ENCODE measurements at places on chromosomes 5 and 9.

DNA sequence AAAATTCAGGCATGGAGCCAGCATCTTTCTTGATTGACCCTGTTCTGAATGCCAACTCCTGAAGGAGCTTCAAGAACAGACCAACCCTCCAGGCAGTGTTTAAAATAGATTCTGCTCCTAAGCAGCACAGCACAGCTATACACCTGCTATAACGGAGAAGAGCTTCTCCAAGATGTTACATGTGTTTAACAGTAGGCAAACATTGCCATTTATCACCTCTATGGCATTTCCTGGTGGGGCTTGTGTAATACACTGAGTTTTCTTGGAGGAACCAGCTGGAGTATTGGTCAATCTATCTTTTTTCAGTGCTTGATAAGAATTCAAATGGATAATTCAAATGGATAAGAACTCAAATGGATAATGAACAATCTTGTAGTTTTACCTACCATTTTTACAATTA lies 615.1 kb downstream of the CDH12 start:
- DNase-seq = no peak

- DNase-seq = no peak
Measured at GRCh38 chr9:21535396-21535795, 53.3 kb upstream of the IFNE start.

- DNase-seq = no peak
Measured at GRCh38 chr5:31607546-31607945, 31.4 kb upstream of the PDZD2 start.

- DNase-seq = no peak
Measured at GRCh38 chr5:140073296-140073695, 30.2 kb upstream of the NRG2 start.

DNA sequence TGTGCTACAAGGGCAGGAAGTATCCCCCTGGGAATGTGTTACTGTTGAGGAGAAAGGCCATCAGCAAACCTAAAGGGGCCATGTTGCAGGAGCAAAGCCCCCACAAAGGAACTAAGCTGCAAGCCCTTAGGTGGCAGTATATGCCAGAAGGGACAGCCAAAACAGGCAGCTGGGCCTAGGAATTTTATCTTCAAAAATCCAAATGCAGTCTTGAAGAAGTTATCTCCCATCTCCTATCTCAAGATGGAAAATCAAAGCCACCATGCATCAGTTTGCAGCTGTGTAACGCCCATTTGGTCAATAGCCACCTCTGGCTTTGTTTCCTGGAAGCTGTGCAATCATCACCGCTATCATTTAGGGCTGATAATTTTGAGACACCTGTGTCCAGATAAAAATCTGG lies 400.3 kb downstream of the ARHGEF28 start:
- DNase-seq = no peak

- DNase-seq = no peak
Measured at GRCh38 chr9:134488331-134489280, 153.0 kb upstream of the COL5A1 start.

DNA sequence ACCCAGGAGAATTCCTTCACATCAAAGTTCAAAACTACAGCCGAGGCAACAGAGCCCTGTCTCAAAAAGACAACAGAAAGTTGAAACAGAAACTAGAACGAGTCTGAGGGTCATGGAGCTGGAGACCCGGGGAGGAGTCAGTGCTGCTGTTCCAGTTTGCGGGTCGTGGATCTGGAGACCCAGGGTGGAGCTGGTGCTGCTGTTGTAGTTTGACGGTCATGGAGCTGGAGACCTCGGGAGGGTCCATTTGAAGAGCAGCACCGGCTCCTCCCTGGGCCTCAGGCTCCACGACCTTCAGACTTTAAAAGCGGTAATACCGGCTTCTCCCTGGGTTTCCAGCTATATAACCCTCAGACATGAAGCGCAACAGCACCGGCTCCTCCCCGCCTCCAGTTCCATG lies 13.0 kb upstream of the LCN15 start:
- no peak for DNase-seq

DNA sequence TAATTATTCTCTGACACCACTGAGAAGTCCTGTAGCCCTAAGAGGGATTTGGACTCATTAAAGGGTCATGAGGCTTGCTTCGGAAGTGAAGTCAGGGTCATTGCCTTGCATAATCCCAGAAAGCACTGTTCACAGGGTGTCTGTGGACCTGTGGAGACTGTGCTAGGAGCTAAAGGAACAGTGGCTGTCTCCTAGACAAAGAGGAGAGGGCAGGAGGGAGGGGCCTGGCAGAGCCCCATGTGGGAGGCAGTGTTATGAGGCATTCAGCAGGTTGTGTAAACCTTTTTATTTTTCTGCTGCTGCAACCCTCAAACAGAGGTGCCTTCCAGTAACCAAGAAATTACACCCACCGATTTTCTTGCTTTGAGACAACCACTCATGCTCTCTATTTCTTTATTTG lies 3.3 kb downstream of the TMEM174 start:
- no peak for DNase-seq

DNA sequence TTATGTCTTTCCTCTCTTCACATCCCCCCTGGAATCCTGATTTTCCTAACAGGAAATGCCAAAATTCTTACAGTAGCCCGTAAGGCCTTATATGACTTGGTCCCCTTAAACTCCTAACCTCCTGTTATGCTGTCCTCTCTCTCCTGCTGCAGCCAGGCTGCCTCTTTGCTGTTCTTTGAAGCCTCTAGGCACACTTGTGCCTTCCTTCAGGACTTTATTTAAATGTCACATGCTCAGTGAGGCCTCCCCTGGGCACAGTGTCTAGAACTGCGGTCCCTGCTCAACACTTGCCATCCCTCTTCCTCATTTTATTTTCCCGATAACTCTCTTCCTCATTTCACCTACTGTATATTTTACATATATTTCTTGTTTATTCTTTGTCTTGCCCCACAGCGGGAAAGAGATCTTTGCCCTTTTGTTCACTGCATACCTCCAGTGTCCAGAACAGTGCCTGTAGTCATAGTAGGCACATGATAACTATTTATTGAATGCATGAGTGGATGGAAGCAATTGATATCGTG lies 5.5 kb upstream of the SHB start:
- DNase-seq = no peak

- no peak for DNase-seq
Measured at GRCh38 chr5:1200495-1201326, 684 bp upstream of the SLC6A19 start.

- no peak for DNase-seq
Measured at GRCh38 chr9:4011054-4011453, 288.8 kb downstream of the GLIS3 start.

DNA sequence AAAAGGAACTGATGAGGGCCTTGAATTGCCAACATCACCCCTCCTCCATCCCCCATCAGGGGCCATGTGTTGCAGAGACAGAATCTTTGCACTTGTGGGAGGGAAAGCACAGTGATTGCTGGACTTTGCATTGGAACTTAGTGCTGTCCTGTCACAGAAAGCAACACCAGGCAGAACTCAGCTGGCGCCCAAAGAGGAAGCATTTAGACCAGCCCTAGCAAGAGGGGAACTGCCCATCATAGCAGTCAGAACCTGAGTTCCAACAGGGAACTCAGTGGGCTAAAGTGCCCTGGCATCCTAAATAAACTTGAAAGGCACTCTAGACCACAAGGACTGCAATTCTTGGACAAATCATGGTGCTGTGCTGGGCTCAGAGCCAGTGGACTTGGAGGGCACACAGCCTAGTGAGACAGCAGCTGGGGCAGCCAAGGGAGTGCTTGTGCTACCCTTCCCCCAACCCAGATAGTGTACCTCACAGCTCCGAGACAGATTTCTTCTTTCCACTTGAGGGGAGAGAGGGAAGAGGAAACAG lies 128.1 kb downstream of the ACTL7B start:
- DNase-seq = no peak

DNA sequence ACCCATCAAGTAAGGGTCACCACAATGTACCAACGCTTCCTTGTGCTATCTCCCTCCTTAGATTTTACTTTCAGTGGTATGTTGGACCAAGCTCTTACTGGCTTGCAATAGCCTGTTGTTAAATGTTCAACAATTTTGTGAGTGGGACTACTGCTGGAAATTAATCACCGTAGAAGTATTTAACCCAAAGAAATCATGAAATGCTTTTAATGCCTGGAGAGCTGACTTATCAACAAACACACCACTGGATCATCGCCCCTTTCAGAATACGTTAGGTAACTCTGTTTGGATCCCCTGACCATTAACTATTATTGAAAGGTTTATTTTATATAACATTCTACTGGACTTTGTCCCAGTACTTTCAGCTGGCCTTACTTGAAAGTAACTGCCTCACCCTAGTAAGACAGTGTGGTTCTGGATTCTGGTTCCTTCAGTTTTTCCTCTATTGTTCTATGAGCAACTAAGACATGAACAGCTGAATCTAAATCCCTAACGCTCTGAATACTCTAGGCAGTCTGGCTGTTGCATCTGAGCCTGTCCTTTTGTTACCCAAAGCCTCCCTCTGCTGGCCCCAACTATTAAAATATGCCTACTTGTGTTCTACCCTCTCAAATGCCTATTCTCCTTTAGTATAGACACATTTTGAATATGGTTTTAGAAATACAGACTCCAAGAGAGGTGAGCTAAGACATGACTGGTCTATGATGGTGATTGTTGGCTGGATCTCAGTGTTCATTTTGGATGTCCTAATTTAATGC lies 1203.4 kb upstream of the DMAC1 start:
- DNase-seq = no peak

GRCh38 chr5:8845296-8845695 lies 700.6 kb downstream of the SEMA5A start:
- no peak for DNase-seq

GRCh38 chr5:148386041-148386440 lies 2.3 kb downstream of the FBXO38 start:
- no peak for DNase-seq

DNA sequence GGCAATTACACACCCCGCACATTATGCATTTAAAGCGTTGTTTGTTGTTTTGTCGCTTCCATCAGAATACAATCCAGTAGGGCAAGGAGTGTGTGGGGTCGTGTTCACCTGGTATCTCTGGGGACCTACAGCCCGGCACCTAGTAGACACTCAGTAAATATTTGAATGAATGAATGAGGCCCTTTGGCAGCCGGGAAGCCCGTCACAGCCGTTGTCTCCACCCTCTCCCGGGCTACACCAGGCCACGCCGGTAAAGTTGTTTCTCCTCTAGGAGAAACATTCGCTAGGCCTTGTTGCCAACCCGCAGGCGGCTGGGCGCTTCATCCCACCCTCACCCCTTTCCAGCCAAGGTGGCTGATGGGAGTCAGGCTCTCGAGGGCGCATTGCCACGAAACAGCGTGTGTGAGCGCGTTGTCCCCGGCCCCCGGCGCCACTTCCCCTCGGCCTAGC lies 876 bp upstream of the JAK2 start:
- no peak for DNase-seq

All from naive thymus-derived CD8-positive, alpha-beta T cell (primary cell).